ENCODE measurements at places on chromosomes 1 and 21. TPM values are rescaled to one million over a fixed set of nuclear protein-coding genes. Genes with fewer than 3 reads are reported as not detected.
A peak's percentile ranks its signal among the peaks of the same experiment; 100 is the strongest.

SPATA17 gene
- 0.44 TPM for total RNA-seq

DNA sequence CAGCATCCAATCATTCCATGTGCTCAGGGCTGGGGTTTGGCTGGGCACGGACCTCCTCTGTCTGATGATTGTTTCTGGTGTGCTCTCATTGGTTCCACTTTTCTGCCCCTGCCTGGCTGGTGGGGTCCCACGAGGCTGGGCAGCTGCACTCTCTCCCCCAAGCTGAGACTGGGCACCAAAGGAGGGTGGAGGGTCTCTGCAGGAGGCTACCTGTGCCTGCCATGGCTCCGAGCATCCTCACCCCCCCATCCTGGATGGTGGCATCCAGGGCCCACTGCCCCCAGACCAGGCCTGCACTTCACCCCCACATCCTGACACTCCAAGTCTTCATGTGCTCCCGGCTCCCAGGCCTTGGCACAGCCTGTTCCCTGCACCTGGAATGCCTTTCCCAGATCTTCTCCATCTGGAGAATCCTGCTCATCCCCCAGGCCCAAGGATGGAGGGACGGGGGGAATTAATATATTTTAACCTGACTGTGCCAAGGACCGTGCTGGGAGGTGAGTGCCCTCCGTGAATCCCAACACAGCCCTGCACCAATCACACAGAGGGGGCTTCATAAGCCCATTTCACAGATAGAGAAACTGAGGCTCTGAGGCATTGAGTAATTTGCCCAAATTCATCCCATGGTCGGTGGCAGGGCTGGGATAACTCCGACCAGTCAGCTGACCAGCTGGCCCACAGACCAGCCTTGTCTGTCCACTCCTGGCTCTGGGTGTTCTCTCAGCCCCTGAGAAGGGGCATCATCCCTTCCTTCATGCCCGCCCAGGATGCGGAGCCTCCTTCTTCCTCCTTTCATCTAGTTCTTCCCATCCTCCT is 403.4 kb downstream of the MATN1 start:
- DNase-seq = no peak
- no peaks in the 10 kb centered on the region for H3K4me1 ChIP-seq

MTARC2 gene
- total RNA-seq = 4.2 TPM

GRCh38 chr21:33872881-33873515 is 42.6 kb downstream of the ATP5PO start:
- no peaks in the 10 kb centered on the region for H3K27me3 ChIP-seq
- no peak for DNase-seq

DNA sequence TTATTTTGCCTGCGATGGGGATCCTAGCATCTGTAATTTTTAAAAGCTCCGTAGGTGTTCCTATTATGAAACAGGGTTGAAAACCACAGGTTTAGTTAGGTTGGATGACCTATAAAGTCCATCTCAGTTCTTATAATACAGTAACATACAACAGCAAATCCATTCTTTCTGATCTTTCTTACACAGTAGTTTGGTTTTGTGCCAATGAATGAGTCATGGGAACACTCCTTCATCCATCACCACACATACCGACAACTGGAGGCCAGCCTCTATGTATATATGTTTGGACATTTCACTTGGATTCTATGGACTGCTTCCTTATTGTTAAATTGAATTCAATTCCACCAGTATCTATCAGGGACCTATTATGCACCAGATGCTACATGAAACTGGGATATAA is 118.4 kb upstream of the L1TD1 start:
- no peaks in the 10 kb centered on the region for H3K4me1 ChIP-seq
- H3K27ac ChIP-seq = no peak overlapping the region

UQCRHL gene
- total RNA-seq = 2.6 TPM

GRCh38 chr1:154186177-154186576 is 5.7 kb downstream of the TPM3 start:
- peaks cover 10% of the 10 kb centered on the region for H3K4me1 ChIP-seq
- DNase-seq = peak; percentile 72
- peak overlapping the region; percentile 66 for H3K4me3 ChIP-seq

DNA sequence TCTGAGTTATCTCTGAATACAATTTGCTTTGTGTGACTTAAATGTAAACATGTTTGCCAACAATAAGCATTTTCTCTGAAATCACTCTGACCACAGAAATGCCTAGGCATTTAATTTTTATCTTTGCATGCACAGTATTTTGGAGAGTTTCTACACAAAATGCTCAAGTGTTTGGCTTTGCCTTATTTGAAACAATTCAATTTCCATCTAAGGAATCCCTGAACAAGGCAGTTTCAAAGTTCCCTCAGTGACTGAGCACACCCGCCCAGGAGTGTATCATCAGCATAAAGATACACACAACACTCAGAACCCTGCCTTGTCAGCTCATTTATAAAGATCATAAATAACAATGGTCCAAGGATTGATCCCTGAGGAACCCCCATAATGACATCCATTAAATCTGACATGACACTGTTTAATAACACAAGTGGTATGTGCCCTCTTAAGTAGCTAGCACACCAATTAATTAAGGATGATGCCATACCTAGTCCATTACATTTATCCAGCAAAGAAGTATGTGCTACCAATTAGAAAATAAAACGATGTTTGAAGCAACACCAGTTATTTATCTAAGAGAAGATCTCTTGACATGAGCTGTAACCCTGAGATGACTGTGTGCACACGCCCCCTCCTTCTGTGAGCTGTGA is 585.8 kb downstream of the ADGRL2 start:
- H3K27ac ChIP-seq = no peak overlapping the region
- no peaks in the 10 kb centered on the region for H3K4me1 ChIP-seq
- no peak for DNase-seq
- no peak overlapping the region for H3K4me3 ChIP-seq
- no peaks in the 10 kb centered on the region for H3K27me3 ChIP-seq

DNA sequence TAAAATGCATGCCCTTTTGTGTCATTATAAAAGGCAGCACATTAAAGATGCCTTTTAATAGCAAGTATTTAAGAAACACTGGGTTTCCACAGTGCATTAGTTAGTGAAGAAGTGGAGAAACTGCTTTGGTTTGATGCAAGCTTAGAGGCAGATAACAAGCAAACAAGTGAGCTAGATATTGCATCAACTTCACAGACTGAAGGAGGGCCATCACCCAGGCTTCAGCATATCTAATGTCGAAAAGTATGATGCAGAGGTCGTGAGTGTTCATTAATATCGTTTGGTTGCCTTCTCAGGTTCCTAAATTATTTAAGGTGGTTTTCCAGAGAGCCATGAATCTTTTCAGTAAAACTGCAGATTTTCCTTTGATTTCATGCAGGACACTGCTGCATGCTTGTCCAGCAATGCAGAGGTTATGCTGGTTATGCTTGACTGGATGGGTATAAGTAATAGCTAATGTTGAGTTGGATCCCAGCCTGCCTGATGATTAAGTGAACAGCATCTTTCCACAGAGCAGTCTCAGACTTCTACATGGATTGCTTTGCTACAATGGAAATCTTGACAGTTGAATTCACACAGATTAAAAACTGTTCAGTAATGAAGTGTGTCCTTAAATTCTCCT is 69.7 kb upstream of the IPO9 start:
- no peak overlapping the region for H3K4me3 ChIP-seq
- H3K4me1 ChIP-seq = peaks cover 2% of the 10 kb centered on the region
- no peak overlapping the region for H3K27ac ChIP-seq
- no peak for DNase-seq
- H3K36me3 ChIP-seq = no peaks in the 10 kb centered on the region

GRCh38 chr1:245614476-245614875 is 459.7 kb downstream of the KIF26B start:
- H3K27me3 ChIP-seq = no peaks in the 10 kb centered on the region
- no peak overlapping the region for H3K4me3 ChIP-seq
- no peak overlapping the region for H3K27ac ChIP-seq
- DNase-seq = peak; percentile 18
- no peaks in the 10 kb centered on the region for H3K36me3 ChIP-seq

- no peak overlapping the region for H3K4me3 ChIP-seq
- DNase-seq = no peak
- H3K36me3 ChIP-seq = no peaks in the 10 kb centered on the region
- no peaks in the 10 kb centered on the region for H3K4me1 ChIP-seq
- H3K27ac ChIP-seq = no peak overlapping the region
Measured at GRCh38 chr1:222370913-222371675, 176.8 kb downstream of the HHIPL2 start.

SPSB1 gene
- 2.7 TPM for total RNA-seq

DNA sequence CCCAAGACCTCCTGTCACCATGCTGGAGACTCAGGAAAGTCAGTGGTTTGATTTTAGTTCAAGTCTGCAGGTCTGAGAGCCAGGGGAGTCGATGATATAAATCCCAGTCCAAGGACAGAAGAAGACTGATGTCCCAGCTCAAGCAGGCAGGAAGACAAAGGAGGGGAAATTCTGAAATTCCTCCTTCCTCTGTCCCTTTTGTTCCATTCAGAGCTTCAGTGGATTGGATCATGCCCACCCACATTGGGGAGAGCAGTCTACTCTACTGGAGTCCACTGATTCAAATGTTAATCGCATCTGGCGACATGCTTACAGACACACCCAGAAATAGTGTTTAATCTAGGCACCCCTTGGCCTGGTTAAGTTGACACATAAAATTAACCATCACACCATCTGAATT is 7.2 kb upstream of the ADAMTS1 start:
- H3K27me3 ChIP-seq = no peaks in the 10 kb centered on the region
- DNase-seq = no peak
- peaks cover 9% of the 10 kb centered on the region for H3K4me1 ChIP-seq
- H3K36me3 ChIP-seq = no peaks in the 10 kb centered on the region

LCE1C gene
- total RNA-seq = not detected

FOXD3 gene
- 26.1 TPM for total RNA-seq

- H3K36me3 ChIP-seq = peaks cover 47% of the 10 kb centered on the region
- H3K27ac ChIP-seq = no peak overlapping the region
- H3K27me3 ChIP-seq = no peaks in the 10 kb centered on the region
- no peaks in the 10 kb centered on the region for H3K4me1 ChIP-seq
- peak; percentile 60 for DNase-seq
Measured at GRCh38 chr1:228101994-228102790, 933 bp downstream of the C1orf35 start.

DNA sequence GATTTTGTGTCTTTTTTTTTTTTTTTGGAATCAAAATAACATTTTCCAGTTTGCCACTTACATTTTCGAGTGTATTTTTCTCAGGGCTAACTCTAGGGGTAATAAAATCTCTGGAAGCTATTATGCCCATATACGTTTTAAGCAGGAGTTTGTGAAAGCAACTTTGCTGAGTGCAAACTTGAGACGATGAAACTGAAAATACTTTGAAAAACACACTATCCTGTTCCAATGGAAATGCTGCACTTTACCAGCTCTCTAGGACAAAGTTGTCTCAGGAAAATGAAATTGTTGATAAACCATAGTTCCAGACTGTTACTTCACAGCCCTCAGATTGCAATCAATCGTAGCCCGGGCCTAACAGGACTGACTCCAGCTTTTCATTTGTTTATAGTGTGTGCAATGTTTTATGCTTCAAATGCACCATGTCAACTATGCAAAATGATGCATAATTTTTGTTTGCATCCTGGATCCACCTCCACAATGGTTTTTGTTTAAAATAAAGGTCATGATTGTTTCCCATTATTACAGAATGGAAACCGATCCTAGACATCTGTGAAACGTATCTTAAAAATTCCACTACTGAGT is 220.6 kb upstream of the PKN2 start:
- H3K27ac ChIP-seq = no peak overlapping the region
- H3K36me3 ChIP-seq = peaks cover 7% of the 10 kb centered on the region
- no peaks in the 10 kb centered on the region for H3K4me1 ChIP-seq

- H3K36me3 ChIP-seq = no peaks in the 10 kb centered on the region
- no peaks in the 10 kb centered on the region for H3K4me1 ChIP-seq
- H3K27me3 ChIP-seq = no peaks in the 10 kb centered on the region
Measured at GRCh38 chr1:86429122-86429725, 5.3 kb downstream of the CLCA2 start.

OR6K3 gene
- not detected for total RNA-seq

DNA sequence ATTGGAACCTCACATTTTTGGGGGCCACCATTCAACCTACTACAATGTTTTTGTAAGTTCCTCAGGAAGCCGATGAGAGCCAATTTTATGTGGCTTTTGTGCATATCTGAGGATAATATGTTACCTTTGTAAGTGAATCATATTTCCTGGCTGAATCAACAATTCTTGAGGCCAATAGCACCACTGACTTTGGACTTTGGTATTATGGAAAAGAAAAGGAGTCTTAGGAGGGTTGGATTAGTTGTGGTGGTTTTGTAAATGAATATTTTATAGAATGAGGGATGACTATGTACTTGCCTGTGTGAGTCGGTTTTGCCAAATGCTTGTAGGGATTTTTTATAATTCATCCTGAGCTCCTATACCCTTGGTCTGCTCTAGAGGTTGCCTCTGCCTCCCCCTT is 181.5 kb upstream of the HMGB4 start:
- H3K27ac ChIP-seq = no peak overlapping the region
- no peak overlapping the region for H3K4me3 ChIP-seq
- DNase-seq = no peak
- H3K36me3 ChIP-seq = peaks cover 14% of the 10 kb centered on the region
- H3K27me3 ChIP-seq = no peaks in the 10 kb centered on the region

GRCh38 chr1:67133177-67133576 is 1.6 kb downstream of the C1orf141 start:
- no peaks in the 10 kb centered on the region for H3K27me3 ChIP-seq
- H3K4me3 ChIP-seq = no peak overlapping the region
- no peak for DNase-seq
- no peak overlapping the region for H3K27ac ChIP-seq
- H3K4me1 ChIP-seq = no peaks in the 10 kb centered on the region
- no peaks in the 10 kb centered on the region for H3K36me3 ChIP-seq

DNA sequence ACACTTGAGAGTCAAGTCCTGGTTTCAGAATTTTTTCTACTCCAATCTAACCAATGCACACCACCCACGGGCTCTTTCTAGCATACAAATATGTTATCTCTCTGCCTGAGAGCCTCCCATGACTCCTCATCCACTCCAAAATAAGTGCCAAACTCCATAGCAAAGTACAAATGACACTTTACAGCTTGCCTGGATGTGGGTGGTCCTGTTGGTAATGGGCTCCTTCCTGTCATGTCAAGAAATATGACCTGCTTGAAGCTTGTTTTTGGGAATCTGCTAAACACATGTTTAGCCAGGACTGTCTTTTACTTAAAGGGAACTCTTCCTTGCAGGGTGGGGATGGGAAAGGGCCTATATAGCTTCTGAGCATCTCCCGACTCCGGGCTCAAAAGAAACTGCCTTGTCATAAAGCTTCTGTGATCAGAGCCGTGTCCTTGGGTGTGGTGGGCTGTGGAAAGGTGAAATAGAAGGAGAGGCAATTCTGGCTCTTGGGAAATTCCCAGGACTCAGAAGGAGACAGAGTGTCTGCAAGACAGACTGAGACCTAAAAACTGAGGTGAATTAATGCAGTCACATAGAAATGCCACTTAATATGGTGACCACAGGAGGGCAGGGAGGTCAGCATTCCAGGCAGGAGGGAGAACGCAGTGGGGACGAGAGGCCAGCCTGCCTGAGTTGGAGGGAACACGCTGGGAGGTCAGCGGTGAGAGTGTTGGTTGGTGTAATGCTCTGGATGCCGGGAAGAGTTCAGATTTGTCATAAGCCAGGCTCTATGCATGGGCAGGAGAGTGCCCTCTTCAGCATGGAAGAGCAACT is 6.1 kb upstream of the IGFN1 start:
- H3K36me3 ChIP-seq = no peaks in the 10 kb centered on the region
- peak; percentile 53 for DNase-seq
- no peak overlapping the region for H3K4me3 ChIP-seq
- H3K27ac ChIP-seq = no peak overlapping the region
- H3K4me1 ChIP-seq = no peaks in the 10 kb centered on the region
- H3K27me3 ChIP-seq = no peaks in the 10 kb centered on the region
